ENCODE measurements at places on chromosomes 4 and X. TPM values are rescaled to one million over a fixed set of nuclear protein-coding genes. Genes with fewer than 3 reads are reported as not detected.
A peak's percentile ranks its signal among the peaks of the same experiment; 100 is the strongest.

The GC gene
- total RNA-seq: not detected

The LUZP4 gene
- total RNA-seq: not detected

GRCh38 chrX:47179928-47180255 is 13.7 kb upstream of the UBA1 start:
- DNase-seq: no peak

DNA sequence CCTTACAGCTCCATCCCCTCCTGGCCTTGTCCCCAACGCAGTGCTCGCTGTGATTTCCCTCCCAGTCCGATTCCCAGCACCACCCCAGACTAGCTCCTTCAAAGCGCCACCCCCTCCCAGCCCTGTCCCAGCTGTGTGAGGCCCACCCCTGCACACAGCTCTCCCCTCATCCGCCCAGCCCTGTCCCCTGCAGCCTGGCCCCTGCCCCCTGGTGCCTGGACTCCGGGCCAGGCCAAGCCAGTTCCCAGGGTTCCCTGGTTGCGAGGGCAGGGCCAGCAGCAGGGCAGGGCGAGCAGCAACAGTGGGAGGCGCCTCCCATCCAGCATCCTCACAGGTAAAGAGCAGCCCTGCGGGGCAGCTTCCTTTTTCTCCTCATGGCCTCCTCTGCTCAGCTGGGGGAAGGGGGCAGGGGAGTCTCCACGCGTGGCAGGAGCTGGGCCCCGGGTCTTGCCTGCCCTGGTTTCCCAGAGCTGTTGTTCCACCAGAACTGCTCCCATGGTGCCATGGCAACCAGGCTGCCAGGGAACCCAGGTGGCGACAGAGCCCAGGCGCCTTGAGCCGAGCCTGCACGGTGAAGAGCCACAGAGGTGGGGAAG is 24.8 kb downstream of the IQSEC2 start:
- no peak for DNase-seq

The DMRTC1 gene
- not detected for total RNA-seq

DNA sequence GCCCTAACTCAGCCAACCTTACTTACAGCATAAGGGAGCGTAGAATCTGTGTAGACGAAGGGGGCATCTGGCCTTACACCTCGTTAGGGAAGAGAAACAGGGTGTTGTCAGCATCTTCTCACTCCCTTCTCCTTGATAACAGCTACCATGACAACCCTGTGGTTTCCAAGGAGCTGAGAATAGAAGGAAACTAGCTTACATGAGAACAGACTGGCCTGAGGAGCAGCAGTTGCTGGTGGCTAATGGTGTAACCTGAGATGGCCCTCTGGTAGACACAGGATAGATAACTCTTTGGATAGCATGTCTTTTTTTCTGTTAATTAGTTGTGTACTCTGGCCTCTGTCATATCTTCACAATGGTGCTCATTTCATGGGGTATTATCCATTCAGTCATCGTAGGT is 14.6 kb downstream of the PLP1 start:
- no peak for DNase-seq

DNA sequence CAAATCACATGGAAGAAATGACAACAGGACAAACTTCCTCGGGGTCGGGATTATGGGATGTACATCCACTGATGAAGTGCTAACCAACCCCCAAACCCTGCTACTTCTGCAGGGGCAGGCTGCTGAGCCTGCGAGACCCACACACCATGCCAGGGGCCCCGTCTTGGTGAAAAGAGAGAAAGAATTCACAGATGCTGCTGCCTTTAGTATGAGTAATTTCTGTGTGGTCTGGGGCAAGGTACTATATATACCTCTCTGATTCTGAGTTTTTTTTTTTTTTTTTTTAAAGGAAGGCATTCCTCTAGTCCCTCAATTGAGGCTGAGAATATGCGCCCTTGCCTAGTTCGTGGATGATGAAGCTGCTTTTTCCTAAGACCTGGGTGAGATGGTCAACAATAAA is 24.8 kb downstream of the PDHA1 start:
- DNase-seq: no peak

The AMTN gene
- not detected for total RNA-seq

DNA sequence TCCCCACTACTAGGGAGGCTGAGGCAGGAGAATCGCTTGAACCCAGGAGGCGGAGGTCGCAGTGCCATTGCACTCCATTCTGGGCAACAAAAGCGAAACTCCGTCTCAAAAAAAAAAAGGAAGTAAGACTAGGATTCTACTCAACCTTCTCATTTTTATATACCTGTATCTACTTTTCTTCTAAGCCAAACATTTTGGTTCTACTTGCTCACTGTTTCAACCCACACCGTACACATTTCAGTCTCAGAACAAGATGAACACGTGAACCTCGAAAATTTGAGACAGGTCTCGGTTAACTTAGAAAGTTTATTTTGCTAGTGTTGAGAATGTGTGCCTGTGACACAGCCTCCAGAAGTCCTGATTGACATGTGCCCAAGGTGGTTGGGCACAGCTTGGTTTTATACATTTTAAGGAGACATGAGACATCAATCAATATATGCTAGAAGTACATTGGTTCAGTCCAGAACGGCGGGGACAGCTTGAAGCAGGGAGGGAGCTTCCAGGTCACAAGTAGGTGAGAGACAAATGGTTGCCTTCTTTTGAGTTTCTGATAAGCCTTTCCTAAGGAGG is 3.7 kb downstream of the ADD1 start:
- no peak for DNase-seq

- DNase-seq: no peak
Observed at GRCh38 chr4:141702472-141703182, 66.2 kb downstream of the IL15 start.

GRCh38 chr4:105060628-105061027 is 86.0 kb upstream of the TET2 start:
- DNase-seq: peak; percentile 44

- no peak for DNase-seq
Observed at GRCh38 chrX:38636949-38637819, 75.8 kb downstream of the TSPAN7 start.

DNA sequence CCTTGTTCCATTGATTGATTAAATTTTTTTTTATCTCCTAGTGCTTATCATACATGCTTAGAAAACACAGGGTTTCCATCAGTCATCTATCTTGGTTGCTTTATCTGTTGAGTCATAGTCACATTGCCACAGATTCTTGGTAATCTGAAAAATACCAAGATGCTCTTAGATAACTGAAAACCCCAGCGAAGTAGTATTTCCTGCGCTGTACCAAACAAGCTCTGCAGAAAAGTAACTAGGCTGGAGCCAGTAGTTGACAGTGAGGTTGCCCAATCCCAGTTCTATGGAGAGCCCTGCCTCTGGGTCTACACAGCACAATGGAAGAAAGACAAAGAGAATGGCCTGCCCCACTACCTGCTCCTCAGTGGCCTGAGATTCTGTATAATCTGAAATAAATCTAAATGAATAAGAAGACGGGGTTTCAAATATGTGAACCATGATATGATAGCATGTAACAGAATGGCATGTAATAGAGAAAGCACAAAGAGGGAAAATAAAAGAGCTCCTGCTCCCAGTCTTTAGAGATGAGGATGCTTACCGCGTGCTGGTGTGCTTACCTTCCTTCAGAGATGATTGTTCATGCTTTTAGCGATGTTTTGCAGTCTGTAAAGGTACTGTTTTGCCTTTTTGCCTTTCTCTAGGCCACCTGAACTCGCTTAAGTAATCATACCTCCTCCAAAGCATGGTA is 55.3 kb upstream of the RAPGEF2 start:
- no peak for DNase-seq

The FAM9C gene
- not detected for total RNA-seq

The KCTD8 gene
- 4.8 TPM for total RNA-seq

DNA sequence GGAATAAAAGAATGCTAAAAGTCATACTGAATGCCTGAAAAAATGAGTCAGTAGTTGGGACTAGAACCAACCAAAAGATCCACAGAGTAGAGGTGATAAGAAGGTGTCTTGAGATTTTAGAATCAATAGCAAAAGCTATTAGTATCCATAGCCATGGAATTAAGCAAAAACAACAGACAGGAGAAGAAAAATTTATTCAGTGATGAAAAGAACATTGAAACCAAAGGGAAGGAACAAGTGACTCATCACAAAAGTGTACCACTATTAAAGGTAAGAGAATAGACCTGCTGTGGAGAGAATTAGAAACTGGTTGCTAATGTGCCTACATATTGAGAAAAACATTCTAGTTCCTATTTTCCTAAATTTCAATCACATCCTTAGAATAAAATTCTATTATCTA is 182.0 kb upstream of the NEIL3 start:
- DNase-seq: no peak

GRCh38 chr4:157706155-157706554 is 466.7 kb downstream of the GASK1B start:
- no peak for DNase-seq

- peak; percentile 37 for DNase-seq
Observed at GRCh38 chrX:151789179-151789800, 54.7 kb downstream of the CNGA2 start.

The SNCA gene
- 8.7 TPM for total RNA-seq

The CSAG1 gene
- total RNA-seq: not detected

GRCh38 chr4:10535912-10536311 is 78.7 kb upstream of the ZNF518B start:
- DNase-seq: no peak

- no peak for DNase-seq
Observed at GRCh38 chr4:13944095-13944511, 316.6 kb upstream of the BOD1L1 start.

The PDLIM5 gene
- total RNA-seq: 87.1 TPM

DNA sequence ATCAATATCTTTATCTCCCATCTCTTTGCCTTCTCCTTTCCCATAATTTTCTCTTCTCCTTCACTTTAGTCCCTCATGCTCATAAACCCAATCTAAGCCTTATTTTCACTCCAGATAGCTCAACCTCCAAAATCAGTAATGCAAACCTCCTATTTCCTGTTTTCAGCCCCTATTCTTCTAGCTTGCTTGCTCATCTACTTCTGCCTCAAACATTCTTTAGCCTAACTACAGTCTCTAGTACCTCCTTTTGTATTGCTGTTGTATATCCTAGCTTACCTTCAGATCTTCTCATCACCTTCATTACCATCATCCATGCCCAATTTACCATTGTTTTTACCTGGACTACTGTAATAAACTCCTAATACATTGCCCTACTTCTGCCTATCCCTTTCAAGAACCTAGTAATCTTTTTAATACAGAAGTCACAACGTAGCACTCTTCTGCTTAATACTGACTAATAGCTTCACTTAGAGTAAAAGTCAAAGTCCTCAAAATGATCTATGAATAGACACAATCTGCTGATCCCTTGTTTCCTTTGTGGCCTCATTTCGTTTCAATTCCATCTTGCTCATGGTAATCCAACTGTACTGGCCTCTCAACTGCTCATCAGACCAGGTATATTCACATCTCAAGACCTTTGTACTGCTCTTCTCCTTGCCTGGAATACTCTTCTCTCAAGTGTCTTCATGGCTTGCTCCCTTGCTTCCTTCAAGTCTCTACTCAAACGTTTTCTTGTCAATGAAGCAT is 123.4 kb downstream of the FAM13A start:
- DNase-seq: no peak

The VEGFD gene
- not detected for total RNA-seq

GRCh38 chr4:152073351-152074087 is 312.7 kb upstream of the GATB start:
- no peak for DNase-seq

- no peak for DNase-seq
Observed at GRCh38 chrX:15203694-15204093, 66.2 kb downstream of the ASB9 start.

DNA sequence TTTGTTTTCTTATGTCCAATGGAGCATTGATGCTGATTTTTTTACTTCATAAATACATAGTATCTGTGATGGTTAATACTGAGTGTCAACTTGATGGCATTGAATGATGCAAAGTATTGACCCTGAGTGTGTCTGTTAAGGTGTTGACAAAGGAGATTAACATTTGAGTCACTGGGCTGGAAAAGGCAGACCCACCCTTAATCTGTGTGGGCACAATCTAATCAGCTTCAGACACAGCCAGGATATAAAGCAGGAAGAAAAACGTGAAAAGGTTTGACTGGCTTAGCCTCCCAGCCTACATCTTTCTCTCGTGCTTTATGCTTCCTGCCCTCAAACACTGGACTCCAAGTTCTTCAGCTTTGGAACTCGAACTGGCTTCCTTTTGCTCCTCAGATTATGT is 230.6 kb upstream of the SPRY1 start:
- DNase-seq: no peak

The VCX gene
- total RNA-seq: not detected

The ADGRL3 gene
- total RNA-seq: 2.5 TPM

The PTPN13 gene
- 20.1 TPM for total RNA-seq

- DNase-seq: peak; percentile 18
Observed at GRCh38 chr4:106541253-106541652, 172.7 kb upstream of the GIMD1 start.

GRCh38 chrX:140664939-140665338 is 44.6 kb upstream of the LINC00632 start:
- DNase-seq: no peak

DNA sequence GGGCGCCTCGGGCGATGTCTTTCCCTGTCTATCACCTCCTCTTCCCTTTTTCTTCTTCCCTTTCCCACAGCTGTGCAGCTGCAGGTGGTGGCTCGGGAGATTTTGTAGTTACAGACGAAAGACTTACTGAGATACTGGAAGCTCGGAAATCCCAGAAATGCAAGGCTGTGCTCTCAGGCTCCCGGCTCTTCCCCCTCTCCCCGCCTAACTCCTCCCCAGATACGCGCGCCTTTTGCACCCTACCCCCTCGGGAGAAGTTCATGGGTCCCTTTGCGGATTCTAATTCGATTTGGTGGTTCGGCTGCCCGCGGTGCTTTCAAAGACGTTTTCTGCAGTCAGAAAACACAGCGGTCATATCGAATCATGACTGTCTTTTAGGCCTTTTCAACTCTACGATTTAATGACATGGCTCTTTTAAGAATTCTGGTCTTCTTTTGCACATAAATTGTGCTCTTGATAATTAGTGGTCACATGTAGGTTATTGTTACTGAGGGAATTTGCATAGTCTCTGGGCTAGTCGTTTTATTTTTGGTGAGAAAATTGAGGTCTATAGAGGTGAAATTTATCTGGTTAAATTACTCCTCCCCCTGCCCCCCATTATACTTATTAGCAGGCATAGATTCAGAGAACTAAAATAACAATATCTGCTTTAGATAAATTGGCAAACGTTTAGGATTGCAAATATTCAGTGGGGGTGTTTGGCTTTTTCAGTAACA is 1.6 kb downstream of the SEPTIN11 start:
- no peak for DNase-seq

DNA sequence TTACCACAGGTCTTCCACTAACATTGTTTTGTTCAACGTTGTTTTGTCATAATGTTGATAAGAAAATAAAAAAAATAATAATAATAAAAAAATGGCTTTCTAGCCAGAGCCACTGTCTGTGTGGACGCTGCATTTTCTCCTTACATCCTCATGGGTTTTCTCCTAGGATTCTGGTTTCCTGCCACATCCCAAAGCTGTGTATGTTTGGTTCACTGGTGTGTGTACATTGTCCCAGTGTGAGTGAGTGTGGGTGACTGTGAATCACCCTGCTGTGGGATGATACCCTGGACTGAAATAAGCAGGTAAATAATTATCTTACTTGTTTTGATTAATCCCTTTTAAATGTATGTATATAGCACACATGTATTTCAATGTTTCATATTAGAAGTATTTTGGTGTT is 2154.4 kb upstream of the AGA start:
- no peak for DNase-seq

- DNase-seq: no peak
Observed at GRCh38 chr4:105061731-105062130, 84.9 kb upstream of the TET2 start.

GRCh38 chr4:168496834-168497233 is at the start of gene PALLD:
Gene PALLD (plus strand): TSS chr4:168497052.
- DNase-seq: no peak

The FAM184B gene
- under 0.01 TPM for total RNA-seq

- DNase-seq: no peak
Observed at GRCh38 chr4:14816623-14817261, 185.5 kb upstream of the CPEB2 start.

All from kidney epithelial cell (primary cell).